ENCODE measurements at places on chromosomes 16 and 17.
A peak's percentile ranks its signal among the peaks of the same experiment; 100 is the strongest.

DNA sequence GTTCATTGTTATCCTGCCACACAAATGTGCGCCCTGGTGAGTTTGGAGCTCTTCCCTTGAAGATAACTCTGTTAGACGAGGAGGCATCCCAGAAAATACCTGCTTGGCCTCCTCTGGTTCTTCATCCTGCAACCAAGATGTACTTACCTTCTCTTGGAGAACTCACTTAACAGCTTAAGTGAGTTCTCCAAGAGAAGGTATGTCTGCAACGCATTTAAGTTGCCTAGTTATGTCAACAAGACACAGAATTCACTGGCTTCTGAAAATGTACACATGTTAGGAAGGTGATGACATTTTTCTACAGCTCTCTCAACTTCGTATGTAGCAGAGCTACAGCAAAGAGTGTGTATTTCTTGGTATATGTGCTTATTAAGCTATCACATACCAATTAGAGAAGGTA is 78.6 kb upstream of the NOG start:
- no peak for DNase-seq

DNA sequence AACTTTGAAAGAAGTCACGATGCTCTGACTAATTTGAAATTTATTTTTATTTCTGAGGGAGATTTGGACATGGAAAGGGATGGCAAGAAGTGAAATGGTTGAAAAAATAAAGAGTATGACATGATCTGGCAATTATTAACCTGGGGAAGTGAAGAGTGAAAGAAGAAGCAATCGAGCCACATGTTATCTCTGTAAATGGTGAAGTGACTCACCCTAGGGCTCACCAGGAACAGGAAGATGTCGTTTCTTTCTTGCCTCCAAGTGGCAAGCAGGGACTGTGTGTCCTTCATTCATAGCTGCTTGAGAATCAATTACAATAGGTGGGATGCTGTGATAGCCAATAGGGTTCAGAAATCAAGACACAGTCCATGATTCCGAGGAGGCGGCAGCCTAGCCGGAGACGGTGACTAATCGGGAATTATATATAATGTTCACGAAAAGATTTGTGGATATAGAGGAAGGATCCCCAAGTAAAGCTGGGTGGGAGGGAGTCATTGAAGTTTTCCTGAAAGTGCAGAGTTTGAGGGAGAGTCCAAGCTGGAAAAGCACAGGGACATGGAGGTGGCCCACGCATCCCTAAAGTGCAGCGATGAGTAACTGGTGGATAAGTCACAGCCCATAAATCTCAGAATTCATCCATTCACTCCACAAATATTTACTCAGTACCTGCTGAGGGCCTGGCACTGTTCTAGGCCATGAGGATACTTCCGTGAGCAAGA is 18.2 kb upstream of the KRT20 start:
- no peak for DNase-seq

DNA sequence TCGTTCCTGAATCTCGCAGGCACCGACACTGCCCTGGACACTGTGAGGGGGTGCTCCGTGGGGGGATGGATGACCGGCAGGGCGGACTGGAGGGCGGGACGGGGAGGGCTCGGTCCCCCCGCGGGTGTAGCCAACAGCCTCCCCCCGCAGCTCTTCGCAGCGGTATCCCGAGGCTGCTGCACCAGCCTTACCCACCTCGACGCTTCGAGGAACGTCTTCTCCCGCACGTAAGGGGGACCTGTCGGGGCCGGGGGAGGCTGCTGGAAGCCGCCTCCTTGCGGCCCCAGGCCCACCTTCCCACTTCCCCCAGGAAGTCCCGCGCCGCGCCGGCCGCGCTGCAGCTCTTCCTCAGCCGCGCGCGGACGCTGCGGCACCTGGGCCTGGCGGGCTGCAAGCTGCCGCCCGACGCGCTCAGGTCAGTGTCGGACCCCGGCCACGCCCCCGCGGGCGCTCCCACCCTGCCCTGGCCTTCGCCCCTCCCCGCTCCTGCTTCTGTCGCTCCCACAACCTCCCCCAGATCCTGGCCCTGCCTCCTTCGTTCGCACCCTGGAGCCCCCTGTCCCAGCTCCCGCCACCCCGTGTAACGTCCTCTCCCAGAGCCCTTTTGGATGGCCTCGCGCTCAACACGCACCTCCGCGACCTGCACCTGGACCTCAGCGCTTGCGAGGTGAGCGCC is 3.3 kb downstream of the CARMIL2 start:
- no peak for DNase-seq

DNA sequence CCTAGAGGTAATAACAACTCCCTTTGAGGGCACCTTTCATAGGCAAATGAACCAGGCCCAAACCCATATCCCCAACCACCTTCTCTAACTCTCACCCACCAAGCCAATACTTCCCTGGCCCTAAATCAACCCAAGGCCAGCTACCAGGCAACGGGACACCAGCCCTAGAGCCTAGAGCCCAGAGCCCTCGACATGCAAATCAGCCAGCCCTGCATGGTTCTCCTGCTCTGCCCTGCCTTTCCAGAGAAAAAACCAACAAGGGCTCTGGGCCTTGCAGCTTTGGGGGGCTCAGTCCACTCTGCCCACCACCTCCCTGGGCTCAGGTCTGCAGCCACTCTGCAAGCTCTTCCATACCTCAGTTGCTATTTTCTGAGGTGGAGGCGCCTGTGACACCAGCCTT is 55.0 kb downstream of the PITPNM3 start:
- DNase-seq: no peak

GRCh38 chr16:4723071-4723767 is 10.9 kb downstream of the ANKS3 start:
- DNase-seq: no peak

DNA sequence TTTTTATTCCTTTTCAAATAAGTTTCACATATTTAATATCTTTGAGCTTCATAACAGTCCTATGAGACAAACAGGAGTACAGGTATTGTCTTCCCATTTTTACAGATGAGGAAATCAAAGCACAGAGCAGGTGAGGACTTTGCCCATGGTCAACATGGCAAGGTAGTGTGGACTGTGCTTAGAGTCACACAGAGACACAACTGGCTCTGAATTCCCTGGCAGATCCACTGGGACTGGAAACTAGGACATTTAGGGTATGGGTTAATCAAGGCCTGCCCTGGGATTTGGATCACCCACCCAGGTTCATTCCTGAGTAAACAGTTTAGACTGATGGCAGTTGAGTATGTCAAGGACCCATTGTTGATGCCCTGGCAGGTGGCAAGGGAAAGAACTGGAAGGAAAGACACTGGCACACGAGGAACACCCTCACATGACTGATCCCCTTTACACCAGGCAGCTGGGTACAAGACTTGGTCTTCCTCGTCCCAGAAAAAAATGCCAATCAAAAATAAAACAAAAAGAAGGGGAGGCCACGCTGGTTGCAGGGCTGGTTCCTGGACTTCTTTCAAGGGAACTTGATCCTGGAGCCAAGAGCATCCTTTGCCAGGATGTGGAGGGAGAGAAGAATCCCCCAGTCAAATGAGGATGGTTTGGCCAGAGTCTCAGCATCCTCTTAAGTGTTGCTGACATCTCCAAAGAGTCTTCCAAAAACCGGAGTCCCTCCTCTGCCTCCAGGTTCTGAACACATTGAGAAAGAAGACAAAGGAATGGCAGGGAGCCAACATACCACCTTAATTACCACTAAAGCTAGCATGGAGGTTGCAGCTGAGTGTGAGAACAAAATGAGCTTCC is 34.9 kb downstream of the CHD9 start:
- DNase-seq: no peak

DNA sequence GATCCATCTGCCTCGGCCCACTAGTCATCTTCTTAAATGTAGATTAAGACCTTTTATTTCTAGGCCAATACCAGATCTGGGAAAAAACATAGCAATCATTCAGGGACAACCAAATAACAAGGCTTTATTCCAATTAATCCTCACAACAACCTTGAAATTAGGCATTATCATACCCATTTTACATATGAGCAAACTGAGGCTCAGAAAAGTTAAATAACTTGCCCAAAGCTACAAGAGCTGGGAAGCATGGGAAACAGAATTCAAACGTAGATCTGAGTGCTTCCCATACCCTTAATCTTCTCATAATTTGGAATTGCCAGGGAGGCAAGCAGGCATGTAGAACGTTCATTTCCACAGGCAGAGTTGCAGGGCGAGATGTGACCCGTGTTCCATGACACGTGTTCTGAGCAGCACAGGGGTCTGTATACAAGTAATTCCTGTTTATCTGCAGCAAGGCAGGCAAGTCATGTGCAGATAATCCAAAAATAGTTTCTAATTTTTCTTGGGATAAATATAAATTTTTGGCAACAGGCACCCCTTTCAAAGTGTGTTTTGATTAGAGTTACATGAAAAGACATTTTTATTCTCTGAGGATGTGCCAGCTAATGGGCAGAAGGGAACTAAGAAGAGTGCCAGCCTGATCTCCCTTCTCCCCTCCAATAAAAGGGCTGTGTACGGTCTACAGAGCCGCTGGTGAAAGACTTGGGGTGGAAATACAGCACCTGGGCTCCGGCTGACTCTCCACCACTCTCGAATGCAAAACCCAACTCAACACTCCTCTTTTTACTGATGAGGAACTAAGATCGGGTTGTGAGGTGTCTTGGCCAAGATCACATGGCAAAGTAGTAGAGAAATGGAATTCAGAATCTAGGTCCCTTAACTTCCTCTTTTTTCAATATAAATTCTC is 27.7 kb upstream of the MYOCD start:
- DNase-seq: no peak

GRCh38 chr16:2244926-2245795 is 6.2 kb downstream of the ECI1 start:
- DNase-seq: no peak

GRCh38 chr16:4407543-4408322 is 8.7 kb downstream of the CORO7 start:
- no peak for DNase-seq

DNA sequence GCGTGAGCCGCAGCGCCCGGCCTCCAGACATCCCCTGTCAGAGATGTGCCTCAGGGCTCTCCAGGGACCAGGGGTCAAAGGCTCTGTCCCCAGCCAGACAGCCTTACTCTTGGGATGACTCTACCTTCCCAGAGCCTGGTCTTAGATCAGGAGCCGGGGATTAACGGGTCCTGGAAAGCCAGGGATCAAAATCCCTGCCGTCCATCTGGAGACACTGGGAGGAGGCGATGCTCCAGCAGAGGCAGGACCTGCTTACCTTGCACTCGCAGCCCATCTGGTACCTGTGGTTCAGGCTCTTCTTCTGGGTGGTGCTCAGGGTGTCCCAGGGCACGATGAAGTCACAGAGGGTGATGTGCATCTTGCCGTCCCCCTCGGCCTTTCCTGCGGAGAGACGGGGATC is 16.7 kb upstream of the USP36 start:
- DNase-seq: no peak

GRCh38 chr16:86991679-86992078 is 325.5 kb downstream of the C16orf95 start:
- DNase-seq: no peak

DNA sequence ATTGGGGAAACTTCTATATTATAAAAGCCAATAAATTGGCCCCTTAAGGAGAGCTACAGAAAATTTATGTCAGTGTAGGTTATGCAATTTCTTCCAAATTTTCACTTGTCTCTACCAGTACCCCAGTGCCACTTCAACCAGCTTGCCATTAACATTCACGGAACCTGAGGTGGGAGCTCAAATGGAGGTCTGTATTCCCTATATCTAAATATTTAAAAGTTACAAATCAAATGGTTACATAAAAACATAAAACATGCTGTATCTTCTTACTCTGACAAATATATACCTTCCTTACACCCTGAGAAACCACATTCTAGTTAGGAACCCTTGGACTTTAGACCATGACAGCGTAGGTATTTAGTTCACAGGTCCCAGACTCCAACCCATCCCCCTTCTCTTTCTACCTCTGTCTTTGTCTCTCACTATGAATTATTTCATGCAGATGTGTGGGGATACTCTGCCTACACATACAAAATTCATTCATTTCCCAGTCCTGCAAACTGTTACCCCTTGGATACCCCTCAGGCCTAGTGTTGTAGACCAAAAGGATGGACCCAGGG is 127.8 kb upstream of the PMFBP1 start:
- no peak for DNase-seq

- no peak for DNase-seq
These were observed 41.7 kb upstream of the IL34 start for GRCh38 chr16:70604407-70605282.

- peak; percentile 85 for DNase-seq
These were observed 10.7 kb upstream of the SMTNL2 start for GRCh38 chr17:4573669-4574068.

GRCh38 chr16:73601911-73602310 is 554.0 kb upstream of the ZFHX3 start:
- DNase-seq: no peak

GRCh38 chr16:86507173-86508027 is 2.9 kb upstream of the FOXF1 start:
- DNase-seq: no peak

- no peak for DNase-seq
These were observed 171.2 kb downstream of the ZNF423 start for GRCh38 chr16:49684696-49685095.

- DNase-seq: no peak
These were observed 66.4 kb downstream of the SCNN1B start for GRCh38 chr16:23368469-23368868.

- DNase-seq: no peak
These were observed 9.3 kb downstream of the NUBP1 start for GRCh38 chr16:10752843-10753523.

DNA sequence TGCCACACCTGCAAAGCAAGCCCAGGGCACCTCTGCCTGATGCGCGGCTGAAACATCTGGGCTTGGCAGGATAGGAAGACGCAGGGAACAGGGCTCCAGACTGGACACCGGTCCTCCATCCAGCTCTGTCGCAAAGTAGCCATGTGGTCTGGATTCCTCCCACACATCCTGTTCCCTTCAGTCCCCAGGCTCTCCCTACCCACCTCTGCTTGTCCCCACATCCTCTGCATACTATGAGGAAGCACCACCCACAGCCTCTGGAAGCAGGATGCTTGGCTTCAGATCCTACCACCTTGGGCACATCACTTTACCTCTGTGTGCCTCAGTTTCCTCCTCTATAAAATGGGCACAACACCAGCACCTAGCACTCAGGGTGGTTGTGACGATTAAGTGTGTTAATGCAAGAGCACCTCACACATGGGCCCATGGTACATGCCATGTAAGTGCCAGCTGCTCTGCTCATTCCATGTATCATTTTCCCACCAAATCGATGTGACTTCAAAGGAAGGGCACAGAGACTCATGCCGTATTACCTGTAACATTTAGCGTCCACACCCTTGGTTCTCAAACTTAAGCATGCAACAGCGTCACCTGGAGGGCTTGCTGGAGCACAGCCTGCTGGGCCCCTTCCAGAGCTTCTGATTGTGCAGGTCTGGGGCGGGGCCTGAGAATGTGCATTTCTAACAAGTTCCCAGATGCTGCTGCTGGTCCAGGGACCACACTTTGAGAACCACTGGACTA is 138.6 kb upstream of the SDK2 start:
- DNase-seq: no peak

DNA sequence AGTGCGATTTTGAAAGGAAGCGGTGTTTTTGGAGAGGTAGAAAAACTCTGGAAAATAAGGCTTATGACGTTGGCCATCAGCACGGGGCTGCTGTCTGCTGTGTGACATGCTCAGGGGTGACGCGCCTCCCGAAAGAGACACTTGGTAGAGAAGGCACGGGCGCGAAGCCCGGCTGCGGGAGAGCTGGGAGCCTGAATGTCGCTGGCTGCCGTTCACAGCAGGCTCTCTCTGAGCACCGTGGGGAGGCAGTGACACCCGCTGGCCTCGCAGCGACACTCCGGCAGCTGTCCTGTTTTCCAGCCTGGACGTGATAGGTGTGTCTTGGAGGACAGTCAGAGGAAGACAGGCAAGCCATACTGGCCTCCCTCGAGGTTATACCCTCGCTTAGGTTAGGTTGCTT is 759.1 kb upstream of the RBFOX1 start:
- no peak for DNase-seq

Data from stimulated activated CD4-positive, alpha-beta T cell treated with anti-CD3 and anti-CD28 coated beads, Interleukin-1b, Interleukin-23, amount 100 ng/mL, for 48 hours (primary cell).